ENCODE measurements at places on chromosomes 16 and 17.

- peak; percentile 20 for DNase-seq
Observed at GRCh38 chr17:7383742-7384488, 3.0 kb downstream of the TNK1 start.

DNA sequence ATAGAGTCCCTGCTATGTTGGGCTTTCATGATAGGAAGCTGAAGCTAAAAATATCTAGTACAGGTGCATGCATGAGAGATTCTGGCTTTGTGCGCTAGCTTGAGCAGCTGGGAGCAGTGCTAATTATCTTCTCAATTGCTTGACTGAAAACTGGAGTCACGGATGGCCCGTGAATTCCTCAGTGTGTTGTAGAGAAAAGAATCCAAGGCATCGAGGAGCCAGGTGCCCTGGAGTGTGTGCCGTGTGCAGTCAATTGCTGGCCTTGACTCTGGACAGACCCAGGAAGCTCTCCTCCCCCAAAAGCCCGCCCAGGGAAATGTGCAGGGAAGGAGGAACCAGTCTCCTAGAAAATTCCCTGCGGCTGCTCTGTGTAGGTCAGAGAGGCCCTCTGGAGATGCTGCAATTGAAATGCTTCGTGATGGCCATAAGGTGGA lies 14.2 kb downstream of the LGALS3BP start:
- DNase-seq = no peak

- DNase-seq = no peak
Observed at GRCh38 chr16:80233097-80233835, 307.5 kb upstream of the DYNLRB2 start.

- DNase-seq = no peak
Observed at GRCh38 chr17:69415431-69415830, 934 bp downstream of the MAP2K6 start.

DNA sequence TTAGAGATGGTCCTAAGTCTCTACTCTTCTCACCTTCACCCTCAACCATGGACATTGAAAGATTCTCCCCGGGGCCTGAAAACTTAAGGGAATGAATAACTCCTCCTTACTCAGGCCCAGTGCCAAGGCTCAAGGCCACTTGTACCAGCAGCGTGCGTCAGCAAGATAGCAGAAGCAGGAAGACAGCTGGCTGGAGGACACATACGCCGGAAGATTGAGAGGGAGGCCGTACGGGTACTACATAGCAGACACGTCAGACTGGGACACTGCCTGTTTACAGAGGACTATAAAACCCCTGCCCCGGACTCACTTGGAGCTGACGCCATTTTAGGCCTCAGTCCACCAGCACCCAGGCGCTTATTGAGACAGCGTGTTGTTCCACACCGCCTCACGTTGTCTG lies 75.8 kb upstream of the MED13 start:
- no peak for DNase-seq

Measured in Ammon's horn (tissue), 1 donor.